CD4-positive, alpha-beta T cell treated with Interleukin-15 for 4 hours (primary cell): ENCODE measurements at places on chromosomes 4 and X.

GRCh38 chr4:155526452-155527169 is 140.0 kb upstream of the GUCY1A1 start:
- DNase-seq: no peak

DNA sequence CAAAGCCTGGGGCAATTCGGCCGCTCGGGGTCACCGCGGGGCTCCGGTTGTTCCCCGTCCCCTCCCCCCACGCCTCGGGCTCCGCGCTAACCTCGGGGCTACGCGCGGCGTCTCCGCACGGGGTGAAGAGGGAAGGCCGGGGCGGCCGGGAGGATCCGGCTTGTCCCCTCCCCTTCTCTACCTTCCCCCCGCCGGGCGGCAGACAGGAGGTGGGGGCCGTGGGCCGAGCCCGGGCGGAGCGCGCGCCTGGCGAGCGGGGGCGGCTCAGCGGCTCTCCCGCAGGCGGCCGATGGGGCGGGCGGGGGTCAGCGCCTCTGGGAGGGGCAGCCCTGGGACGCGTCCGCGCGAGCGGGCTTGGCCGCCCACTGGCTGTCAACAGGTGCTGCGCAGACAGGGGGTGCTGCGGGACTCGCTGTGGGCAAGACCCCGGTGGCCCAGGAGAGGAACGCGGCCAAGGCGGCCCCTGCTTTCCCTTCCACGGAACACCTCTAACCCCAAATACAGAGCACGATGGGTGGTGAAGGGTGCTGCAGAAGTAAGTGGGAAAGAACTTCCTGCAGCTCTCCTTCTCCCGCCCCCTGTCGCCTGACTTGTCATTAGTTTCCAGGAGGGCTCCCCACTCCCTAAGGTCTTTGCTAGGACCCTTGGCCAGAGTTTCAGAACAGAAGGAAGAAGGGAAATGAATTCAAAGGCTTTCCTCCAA is at the start of gene PDGFC:
Gene PDGFC (minus strand): TSS at position 124 of the 703 bp plus-strand sequence. CDS start 896 bp downstream, outside the sequence.
- DNase-seq: no peak

- peak; percentile 39 for DNase-seq
Measured at GRCh38 chrX:110310896-110311295, 7.0 kb downstream of the AMMECR1 start.

DNA sequence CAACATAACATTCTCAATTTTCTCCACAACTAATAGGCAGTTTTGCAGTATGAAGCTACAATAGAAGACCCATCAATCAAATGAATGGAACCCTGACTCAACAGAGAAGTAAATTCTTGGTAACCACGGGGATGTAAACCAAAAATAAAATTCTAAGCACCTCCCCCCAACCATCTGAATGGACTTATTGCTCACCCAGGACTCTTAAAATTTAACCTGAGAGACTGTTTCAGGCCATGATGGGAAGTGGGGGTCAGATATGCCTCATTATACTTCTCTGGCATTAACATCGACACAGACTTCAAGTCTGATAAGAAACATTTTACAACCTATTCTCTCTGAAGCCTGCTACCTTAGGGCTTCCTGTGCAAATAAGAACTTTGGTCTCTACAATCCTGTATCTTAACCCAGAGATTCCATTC is 620.9 kb downstream of the TLL1 start:
- DNase-seq: no peak

DNA sequence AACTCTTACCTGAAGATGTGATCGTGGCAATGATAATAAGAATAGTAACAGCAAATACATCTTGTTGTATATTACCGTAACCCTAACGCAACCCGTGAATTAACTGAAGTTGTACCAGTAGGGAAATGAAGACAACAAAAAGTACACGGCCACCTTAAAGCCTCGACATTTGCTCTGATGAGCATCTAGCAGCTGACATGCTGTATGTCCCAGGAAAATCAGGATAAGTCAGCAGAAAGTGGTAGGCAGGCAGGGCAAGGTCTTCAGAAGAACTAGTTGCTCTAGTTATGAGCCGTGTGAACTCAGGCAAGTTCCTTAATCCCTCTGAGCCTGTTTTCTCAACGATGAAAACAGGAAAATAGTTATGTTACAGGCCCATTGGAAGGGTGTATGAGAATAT is 7.7 kb upstream of the ASB5 start:
- DNase-seq: no peak

DNA sequence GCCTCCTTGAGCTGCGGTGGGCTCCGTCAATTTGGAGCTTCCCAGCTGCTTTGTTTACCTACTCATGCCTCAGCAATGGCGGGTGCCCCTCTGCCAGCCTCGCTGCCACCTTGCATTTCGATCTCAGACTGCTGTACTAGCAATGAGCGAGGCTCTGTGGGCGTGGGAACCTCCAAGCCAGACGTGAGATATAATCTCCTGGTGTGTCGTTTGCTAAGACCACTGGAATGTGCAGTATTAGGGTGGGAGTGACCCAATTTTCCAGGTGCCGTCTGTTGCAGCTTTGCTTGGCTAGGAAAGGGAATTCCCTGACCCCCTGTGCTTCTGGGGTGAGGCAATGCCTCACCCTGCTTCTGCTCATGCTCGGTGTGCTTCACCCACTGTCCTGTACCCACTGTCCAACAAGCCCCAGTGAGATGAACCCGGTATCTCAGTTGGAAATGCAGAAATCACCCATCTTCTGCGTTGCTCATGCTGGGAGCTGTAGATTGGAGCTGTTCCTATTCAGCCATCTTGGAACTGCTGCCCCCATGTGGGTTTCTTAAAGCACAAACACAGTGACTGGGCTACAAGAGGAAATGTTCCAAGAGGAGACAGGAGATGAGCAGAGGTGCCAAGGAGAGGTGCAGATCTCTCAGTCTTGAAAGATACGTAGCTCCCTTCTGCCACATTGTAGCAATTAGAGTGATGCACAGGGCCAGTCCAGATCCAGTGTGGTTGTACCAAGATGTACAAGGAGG is 193.0 kb upstream of the IGFBP7 start:
- DNase-seq: no peak

DNA sequence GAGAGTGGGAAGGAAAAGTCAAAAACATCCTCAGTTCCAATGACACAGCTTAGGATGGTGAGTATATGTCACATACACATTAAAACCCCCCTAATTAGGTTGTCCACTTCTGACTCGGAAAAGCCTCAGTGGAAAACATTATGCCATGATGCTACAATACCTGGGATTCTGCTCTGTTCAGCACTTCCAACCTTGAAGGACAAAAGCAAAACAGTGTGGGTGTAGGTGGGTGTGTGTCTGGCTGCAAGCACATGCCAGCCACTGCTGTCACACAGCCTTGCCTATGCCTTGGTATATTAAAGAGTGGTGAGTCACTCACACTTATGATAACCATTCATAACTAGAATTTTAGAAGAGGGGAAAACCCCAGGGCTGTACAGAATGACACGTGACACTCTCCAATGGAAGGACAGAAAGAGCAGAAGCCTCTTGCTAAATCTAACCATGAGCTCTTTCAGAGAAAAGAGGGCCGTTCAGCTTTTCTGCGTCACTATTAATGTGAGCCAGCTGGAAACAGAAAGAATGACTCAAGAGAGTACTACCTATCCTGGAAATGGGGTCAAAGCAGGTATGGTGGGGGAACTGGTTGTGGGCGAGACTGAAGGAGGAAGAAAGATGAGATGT is 159.6 kb downstream of the TET2 start:
- peak; percentile 41 for DNase-seq

DNA sequence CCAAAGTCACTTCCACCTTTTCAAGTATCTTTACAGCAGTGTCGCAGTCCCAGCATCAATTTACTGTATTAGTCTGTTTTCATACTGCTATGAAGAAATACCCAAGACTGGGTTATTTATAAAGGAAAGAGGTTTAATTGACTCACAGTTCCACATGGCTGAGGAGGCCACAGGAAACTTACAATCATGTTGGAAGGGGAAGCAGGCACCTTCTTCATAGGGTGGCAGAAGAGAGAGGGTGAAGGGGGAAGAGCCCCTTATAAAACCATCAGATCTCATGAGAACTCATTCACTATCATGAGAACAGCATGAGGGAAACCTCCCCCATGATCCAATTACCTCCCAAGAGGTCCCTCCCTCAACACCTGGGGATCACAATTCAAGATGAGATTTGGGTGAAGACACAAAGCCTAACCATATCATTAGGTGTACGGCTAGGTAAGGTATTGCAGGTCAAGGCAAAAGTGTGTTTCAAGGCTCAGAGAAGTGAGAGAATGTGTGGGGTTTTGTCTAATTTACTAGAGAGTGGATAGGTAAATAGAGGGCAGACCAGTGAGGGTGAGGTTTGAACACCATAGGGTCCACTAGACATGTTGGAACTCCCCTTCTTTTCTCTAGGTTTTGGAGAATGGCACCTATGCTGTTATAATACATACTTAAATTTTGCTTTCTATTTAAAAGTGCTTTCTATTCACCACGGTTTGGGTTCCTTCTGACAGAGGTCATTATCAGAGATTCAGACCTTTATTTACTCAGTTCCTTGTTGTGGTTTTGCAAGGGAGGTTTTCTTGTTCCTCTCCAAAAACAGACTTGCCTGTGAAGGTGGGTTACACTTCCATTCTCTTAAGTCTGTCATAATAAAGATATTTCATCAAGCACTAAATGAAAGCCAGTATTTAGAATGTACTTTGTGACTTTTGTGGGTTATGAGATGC is 186.6 kb downstream of the CPEB2 start:
- no peak for DNase-seq

- DNase-seq: no peak
Measured at GRCh38 chr4:4320528-4320927, 30.5 kb downstream of the ZBTB49 start.

- no peak for DNase-seq
Measured at GRCh38 chrX:118513120-118513898, 17.7 kb downstream of the DOCK11 start.

DNA sequence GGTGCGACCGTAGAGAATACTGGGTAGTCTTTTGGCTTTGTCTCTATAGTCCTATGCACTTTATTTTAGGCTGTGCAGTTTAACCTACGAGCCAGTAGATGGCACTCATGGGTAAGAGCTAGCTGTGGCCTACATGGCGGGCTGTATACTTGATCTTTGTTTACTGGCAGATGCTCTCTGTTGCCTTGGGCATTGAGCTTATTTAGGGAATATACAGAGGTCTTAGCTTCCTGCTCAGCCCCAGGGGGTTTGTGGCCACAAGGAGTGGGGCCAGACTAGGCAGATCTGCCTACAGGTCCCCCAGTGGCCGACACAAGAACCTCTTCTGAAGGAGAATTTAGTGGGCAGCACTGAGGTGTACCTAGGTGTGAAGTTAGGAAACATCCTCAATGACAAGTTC is 227.6 kb upstream of the HDX start:
- DNase-seq: peak; percentile 2

DNA sequence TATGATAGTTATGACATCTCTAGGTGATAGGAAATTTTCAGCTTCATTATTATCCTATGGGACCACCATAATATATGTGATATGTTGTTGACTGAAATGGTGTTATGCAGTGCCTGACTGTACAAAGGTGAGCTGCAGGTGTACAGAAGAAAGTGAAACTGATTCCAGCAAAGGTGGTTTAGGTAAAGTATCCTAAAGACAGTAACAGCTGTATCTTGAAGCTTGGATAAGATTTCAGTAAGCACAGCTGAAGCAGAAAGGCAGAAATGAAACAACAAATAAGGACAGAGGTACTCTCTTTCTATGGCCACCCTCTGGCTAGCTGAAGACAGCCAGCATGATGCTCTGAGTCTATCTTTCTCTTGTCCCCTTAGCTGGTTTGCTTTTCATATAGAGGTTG is 30.0 kb upstream of the PGK1 start:
- no peak for DNase-seq

DNA sequence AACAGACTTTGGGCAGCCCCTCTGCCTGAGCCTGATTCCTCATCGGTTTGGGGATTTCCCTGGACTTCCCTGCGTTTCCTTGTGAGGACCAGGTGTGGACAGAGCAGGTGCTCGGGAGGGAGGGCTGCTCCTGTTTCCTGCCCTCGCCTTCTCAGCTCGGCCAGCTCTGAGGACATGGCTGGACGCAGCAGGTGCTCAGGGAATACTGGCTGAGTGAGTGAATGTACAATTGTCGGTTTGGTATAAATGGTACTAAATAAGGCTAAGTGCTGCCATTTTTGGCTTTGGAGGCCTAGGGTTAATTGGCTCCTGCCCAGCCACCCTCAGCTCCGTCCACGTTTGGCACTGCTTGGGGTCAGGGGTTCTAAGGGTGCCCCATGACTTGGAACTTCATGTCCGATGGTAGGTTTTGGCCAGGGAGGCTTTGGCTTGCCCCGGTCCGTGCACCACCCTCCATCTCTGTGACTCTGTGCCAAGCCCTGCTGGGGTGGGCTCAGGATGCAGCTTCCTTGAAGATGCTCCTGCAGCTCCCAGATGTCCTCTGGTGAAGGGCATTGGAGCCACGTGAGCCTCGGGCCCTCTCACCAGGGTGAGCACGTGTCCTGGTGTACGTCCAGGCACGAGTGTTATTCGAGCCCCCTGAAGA is 45.0 kb upstream of the NKX1-1 start:
- no peak for DNase-seq

DNA sequence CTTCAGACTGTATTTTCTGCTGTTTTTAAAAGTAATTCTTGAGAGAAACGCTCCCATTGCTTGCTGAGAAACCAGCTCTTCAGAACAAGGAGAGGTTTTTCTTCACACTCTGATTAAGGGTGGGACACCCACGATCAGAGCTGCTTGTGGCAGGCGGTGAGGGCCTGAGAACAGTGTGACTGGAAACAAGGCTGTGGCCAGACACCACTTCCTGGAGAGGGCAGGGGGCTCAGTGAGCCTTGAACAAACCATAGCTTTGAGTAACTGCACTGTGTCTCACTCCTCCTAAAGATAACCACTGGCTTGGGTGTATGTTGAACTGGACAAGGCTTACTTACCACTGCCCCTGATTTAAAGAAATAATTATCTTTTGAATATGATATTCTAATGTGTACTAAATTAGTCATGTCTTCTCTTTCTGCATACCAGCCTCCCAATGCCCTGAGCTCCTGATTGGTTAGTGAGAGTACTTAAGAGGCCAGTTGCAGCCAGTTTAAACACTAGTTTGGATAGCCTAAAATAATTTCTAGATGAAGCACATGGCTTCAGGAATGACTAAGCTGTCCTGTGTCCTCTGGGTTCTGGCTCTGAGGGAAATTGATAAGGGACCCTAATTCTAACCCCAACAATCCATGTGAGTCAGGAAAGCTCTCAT is 3.7 kb upstream of the GPR82 start:
- peak; percentile 52 for DNase-seq

- DNase-seq: no peak
Measured at GRCh38 chrX:142036116-142036515, 132.4 kb downstream of the MAGEC1 start.

DNA sequence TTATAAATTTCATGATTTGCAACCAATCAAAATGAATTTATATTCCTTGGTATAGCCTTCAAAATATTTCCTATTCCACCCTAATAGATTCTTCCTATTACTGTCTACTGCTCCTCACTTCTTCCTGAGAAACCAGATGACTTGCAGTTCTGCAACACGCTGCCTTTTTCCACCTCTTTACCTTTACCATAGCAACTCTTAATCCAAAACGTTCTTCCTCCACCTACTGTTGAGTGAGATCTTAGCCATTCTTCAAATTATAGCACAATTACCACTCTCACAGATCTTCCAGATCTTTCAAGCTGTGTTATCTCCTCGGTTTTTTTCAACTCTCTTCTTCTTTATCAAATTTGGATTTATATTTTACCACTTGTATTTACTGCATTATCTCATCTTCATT is 289.8 kb downstream of the ADGRL3 start:
- DNase-seq: no peak
